ENCODE measurements at places on chromosomes 12 and 14.

- no peak for DNase-seq
These were observed 142.8 kb downstream of the DACT1 start for GRCh38 chr14:58780605-58781004.

DNA sequence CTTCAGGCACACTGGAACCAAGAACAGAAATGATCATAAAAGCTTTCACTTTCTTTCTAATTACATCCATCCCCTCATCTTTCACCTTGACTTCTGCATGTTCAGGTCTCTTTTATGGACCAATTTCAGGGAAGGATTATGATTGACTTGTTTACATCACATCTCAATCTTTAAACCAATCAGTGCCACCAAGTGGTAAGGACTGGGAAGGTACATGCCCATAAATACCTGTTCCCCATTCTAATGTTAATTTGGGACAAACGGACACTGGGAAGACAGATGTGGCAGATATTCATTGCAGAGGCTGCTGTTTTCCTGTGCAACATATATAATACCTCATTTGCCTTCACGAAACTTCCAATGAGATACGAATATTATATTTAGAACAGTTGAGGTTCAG is 978.1 kb downstream of the GALC start:
- DNase-seq: no peak

DNA sequence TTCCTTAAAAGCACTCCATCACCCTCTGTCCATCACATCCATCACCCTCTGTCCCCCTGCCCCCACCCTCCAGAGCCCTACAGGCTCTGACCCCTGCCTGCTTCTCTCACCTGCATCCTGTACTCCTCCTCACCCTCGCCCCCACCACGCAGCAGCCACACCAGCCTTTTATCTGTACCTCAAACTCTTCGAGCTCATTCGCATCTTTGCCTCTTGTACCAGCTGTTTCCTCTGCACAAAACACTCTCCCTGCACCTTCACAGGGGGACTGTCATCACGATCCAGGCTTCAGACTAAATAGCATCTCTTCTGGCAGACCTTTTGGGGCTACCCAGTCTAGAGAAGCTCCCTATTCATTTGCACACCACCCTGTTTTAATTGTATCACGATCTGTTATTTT is 24.1 kb downstream of the TMEM229B start:
- no peak for DNase-seq

DNA sequence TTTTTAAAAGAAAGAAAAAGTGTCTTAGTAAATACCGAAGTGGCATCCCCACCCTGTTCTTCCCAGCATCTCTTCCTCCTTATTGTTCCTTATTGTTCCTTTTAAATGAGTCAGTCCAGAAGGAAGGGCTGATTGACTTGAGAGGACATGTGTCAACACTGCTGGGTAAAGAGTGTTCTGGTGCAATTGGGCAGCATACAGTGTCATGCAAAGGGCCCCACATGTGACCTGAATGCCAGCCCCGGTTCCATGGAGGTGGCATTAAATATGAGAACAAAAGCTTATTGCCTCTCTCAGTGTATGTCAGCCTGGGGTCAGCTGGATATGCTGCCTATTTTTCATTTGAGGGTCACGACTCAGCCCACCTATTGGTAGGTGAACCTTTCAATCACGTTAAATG is 58.9 kb upstream of the RIC8B start:
- DNase-seq: no peak

- DNase-seq: no peak
These were observed 36.7 kb downstream of the SLC25A47 start for GRCh38 chr14:100359881-100360280.
